GM04504 (cell line): ENCODE measurements at places on chromosomes 3 and 15.

DNA sequence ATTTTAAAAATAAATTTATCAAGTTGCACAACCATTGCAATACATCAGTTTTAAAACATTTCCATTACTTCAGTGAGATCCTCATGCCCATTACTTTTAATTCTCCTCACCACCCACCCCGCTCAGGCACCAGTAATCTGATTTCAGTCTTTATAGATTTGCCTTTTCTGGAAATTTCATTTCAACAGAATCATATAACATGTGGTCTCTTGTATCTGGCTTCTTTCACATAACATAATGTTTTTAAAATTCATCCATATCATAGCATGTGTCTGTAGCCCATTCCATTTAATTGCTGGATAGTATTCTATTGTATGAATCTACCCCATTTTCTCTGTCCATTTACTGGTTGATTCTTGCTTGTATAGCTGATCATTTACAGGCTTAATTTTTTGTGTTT is 110.3 kb upstream of the TMEM108 start:
- DNase-seq, result no peak

GRCh38 chr3:107845380-107846278 is 245.2 kb downstream of the CD47 start:
- no peak for DNase-seq

DNA sequence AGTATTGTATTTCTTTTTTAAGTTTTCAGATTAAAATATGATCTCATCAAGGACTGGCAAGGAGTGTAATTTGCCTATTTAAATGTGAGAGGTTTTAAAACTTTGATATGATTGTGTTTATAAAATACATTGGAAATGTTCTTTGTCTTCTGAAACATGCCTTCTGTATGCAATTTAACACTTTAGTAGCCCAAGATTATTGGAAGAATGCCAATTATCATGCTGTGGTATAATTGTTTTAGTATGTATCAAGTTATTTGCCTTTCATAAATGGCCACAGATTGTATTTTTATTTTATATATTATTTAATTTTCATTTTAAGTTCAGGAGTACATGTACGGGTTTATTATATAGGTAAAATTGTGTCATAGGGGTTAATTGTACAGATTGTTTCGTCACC is 31.7 kb downstream of the ECT2 start:
- no peak for DNase-seq

- DNase-seq, result peak; percentile 23
Observed at GRCh38 chr3:52243791-52244628, 1.5 kb upstream of the PPM1M start.

GRCh38 chr15:92670621-92671020 is 15.0 kb upstream of the FAM174B start:
- DNase-seq, result no peak

GRCh38 chr3:168548719-168549118 is 453.0 kb upstream of the GOLIM4 start:
- DNase-seq, result no peak

DNA sequence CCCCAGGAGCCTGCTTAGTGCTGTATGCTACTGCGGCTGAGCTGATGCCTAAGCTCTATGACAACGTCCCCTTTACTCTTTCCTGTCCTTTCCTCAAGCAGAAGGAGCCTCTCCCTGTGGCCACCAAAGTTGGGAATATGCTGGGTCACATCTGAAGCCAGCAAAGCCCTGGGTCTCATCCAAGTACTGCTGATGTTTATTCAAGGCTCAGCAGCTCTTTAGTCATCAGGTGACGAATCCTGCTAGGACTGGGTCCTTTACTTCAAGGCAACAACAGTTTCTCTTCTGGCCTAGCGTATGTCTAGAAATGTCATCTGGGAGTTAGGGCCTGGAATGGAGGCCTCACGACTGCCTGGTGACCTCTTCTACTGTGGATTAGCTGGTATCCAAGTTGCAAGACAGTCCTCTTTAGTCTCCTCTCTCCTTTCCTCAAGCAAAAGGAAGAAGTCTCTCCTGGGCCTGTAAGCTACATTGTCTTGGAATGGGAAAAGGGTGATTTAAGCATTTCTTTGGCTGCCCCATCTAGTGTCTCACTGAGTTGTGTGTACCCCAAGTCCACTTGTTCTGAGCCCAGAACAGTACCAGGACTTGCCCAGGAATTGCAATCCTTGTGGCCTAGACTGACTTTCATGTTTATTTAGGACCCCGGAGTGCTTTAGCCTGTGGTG is 63.9 kb downstream of the TNFAIP8L3 start:
- DNase-seq, result peak; percentile 44

DNA sequence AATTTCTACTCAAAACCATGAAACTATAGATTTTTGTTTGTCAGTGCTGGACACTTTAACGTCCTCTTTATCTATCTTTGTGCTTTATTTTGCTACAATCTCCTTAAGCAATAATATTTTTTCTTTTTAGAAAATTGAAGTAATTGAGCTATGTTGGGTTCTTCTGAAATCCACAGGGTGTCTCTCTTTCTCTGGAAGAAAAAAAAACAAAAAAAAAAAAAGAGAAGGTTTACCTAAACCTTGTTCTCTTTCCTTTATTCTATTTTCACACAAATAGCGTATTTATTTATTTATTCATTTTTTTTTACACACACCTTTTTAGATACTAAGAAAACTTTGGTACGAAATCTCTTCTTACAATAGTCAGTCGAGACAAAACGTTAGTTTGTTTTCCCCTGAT is 601.0 kb downstream of the EDEM1 start:
- DNase-seq, result no peak

DNA sequence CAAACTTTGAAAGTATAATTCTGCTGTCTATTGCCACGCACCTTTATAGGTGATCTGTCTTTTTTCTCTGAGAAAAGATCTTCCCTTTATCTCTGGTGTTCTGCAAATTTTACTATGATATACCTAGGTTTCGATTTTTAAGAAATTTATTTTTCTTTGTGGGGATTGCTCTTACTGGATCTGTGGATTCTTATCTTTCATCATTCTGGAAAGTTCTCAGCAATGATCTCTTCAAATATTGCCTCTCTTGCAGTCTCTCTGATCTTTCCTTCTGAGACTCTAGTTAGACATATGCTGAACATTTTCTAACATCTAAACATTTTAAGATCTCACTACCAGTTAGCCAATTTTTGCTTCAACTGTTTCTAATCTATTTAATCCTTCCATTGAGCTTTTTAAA is 47.0 kb upstream of the ATOSA start:
- no peak for DNase-seq

- DNase-seq, result no peak
Observed at GRCh38 chr3:18076301-18076700, 333.9 kb upstream of the TBC1D5 start.

GRCh38 chr15:23616536-23616935 is 31.1 kb downstream of the MAGEL2 start:
- DNase-seq, result no peak

- DNase-seq, result no peak
Observed at GRCh38 chr3:102757950-102758349, 323.1 kb downstream of the ZPLD1 start.

DNA sequence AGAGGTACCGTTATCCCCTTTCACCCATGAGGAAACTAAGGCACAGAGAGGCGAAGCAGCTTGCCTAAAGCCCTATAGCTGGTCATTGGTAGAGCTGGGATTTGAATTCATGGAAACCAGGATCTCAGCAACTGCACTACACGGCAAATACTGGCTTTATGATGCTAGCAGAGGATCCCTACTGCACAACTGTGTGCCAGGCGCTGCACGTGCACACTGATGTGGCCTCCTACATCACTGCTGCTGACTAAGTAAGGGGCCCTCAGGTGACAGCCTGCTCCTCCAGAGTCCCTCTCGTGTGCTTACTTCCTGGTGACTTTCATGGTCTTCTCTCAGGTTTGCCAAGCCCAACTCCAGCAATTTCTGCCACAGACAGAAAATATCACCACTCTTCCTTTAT is 3.4 kb upstream of the POLG start:
- no peak for DNase-seq

DNA sequence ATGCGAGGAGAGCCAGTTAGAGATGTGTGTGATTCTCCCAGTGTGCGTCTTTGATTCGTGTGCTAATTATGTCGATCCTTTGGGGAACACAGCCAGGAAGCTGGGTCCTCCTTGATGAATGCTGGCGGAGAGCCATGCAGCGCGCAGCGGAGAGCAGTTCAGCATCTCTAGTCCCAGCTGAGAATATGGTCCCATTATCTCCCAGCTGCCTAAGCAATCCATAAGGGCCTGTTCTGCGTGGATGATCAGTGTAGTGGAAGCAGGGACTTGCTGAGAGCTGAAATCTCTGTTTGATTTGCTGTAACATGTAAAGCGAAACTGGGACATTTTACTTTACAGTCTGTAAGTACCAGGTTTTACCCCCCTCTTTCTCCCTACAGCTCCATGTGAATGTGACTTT is 412.7 kb downstream of the CNTN4 start:
- DNase-seq, result no peak

GRCh38 chr3:58962040-58962651 is 87.7 kb downstream of the CFAP20DC start:
- DNase-seq, result no peak

DNA sequence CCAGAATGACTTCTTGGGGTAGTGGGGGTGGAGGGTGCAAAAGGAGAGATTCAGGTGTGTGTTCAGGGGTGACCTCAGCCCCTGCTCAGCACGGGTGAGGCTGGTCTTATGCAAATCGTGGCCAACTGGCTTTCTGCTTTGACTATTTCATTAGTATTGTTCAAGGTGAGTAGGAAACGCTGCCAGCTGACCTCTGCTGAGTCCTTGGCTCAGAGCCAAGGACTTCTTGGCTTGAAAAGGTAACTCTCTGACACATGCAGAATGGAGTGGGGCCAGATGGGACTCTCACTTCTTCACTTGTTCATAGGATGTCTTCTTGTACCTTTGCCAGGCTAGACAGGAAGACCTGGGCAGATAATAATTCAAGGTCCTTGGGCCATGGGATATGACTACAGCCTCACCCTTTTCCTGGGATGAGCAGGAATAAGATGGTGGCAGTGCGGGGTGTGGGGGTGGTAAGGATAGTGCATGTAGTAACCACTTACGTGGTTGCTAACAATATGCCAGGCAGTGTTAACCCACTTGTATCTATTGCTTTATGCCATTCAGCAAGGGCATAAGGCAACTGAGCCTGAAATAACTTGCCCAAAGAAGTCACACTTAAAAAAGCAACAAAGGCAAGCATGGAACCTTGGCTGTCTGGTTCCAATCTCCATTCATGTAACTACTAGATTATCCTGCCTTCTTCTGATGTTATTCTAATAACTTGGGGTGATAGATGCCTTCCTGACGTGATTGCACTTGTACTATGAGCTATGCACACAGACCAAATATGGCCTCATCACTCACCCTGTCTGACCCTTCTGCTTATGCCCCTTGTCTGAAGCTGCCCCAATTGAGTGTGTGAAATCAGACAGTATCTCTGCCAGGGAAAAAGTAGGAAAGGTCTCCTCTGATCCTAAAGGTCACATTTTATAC is 193.1 kb downstream of the NR1D2 start:
- DNase-seq, result no peak

GRCh38 chr3:127033786-127034185 is 50.9 kb downstream of the PLXNA1 start:
- no peak for DNase-seq

DNA sequence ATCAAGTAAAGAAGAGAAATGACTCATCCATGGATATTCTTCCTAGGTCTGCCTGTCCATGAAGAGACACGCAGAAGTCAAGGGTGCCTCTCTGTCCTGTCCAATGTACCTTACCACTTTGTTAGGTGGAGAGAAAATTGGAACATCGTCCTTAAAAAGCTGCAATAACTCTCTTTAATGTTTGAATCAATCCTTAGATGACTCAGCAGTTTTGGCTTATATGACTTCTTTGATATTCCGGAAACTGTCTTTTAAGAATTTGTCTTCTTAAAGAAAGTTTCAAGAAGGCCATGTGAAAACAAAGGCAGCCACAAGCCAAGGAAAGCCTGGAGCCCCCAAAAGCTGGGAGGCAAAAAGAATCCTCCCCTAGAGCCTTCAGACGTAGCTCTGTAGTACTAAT is 49.2 kb downstream of the MRPL3 start:
- DNase-seq, result no peak

DNA sequence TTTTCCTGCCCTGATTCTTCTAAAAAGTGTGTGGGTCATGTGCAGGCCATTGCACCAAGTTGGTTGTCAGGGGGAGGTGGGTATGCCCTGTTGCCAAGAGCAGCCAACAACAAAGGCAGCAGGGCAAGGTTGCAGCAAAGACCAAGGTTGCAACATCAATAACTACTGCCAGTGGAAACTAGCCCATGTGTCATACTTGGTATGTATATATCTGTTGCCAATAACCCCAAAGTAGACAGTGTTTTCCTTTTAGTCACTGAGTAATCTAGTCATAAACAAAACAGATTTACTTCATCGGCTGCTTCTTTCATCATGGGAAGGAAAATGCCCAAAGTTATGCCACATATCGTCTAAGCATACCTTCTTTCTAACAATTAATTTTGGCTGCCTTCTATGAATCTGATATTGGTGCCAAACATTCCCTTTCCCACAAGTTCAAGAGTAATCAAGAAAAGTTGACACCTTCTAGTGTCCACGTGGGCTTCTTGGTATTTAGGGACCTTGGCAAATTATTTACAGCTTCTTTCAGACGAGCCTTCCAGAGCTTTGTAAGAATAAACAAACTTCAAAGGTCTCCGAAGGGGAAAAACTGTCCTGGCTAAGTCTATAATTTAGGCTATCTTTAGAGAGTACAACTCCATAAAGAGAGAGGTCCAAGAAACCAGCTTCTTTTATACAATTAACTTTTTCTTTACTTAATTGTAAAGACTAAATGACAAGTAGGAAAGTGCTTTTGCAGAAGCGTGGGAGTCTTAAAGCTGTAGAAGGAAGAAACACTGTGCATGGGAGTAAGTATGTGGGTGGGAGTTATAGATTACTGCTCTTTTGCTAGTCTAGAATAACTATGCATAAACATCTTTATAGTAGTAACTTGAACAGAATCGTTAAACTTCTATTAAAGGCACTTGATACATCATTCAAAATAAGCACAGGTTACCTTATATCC is 10.0 kb upstream of the MBNL1 start:
- DNase-seq, result peak; percentile 96

DNA sequence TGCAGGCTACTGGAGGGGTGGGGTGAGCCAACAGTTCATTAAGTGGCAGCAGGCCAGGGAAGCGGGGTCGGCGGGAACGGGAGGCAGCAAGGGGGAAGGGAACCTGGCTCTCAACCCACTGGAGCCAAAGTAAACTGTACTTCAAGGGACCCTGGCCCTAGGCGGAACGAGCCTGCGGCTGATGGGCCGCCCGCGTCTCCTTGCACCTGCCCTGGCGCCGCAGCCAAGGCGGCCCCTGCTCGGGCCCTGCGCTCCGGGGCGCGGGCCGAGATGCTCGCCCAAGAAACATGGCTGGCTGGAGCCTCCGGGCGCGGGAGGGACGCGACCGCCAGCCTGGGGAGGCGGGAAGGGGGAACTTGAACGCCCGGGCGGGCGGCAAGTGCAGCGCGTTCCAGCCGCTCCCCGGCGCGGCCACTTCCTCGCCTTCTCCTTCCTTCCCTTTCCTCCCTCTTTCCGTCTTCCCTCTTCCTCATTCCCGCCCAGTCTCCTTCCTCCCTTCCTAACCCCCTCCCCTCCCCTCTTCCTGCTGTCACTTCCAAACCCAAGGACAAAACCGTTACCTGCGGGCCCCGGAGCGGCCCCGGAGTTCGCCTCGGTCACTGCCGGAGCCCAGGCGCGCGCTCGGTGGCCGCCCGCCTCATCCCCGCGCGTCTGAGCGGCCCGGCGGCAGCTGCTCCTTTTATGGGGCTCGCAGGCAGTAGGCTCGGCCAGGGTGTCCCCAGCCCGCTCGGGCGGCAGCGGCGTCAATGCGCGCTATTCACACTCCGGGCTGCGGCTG is 489.7 kb downstream of the MAGI1 start:
- DNase-seq, result no peak

GRCh38 chr3:58006661-58007060 is 1.6 kb upstream of the FLNB start:
- DNase-seq, result no peak
